ENCODE measurements at places on chromosomes 12 and 14.
A peak's percentile ranks its signal among the peaks of the same experiment; 100 is the strongest.

DNA sequence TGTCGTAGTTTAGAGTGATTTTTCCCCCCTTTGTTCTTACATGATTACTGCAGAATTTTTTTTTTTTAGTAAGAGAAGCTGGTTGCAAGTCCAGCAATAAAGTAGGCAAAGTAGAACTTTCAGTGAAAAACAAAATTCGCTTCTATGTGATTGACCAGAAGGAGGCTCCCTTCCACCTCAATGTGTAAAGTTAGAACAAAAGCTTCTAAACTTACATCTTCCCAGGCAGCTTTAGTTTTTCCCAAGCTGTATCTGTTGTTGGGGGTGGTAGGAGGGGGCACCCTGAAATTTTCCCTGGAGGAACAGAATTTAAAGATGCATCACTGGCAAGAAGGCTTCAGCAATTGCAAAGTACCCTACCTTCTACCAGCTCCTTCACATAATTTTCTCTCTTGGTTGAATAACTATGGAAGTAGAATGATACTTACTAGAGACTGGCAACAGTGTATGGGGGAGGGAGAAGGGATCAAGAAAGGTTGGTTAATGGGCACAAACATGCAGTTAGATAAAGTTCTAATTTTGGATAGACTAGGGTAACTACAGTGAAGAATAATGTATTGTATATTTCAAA, 87.3 kb upstream of the E2F7 start:
- no peak for DNase-seq

GRCh38 chr12:53152390-53152789, 28.1 kb upstream of the ZNF740 start:
- DNase-seq = no peak

- DNase-seq = no peak
These were observed 1128.3 kb upstream of the FLRT2 start for GRCh38 chr14:84401631-84402030.

- DNase-seq = no peak
These were observed 72.0 kb downstream of the NUMB start for GRCh38 chr14:73386342-73386741.

DNA sequence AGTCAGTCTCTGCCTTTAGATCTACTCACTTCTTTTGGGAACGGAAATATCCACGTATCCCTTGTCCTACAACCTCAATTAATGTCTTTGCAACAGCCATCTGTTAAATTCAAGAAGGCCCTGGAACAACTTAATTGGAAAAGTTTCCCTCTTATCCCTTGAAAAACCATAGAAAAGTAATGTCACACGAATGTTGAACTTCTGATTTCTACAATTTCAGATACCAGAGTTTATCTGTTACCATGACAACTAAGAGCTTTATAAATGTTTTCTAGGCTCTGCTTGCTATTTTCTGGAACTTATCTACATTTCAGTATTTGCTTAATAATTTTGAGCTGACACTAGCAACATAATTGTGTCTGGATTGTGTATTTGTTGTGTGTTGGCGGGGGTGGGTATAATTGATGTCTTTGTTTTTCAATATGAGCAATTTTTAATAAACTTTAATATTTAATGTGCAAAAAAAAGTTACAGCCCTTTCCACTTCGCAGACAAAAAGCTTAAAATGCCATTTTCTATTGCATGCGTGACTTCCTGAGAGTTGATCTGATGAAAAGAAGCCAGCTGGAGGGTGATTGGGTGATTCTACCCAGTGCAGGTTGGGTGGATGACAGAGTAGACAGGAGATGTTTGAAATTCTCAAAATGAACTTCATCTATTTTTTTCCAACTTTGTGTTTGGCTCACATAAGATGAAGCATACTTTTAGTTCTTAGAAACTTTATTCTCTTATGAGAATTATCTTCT, 11.8 kb upstream of the EDDM3A start:
- no peak for DNase-seq

GRCh38 chr14:68661226-68662225, 131.3 kb downstream of the ZFP36L1 start:
- no peak for DNase-seq

GRCh38 chr14:77022236-77022852, 6.2 kb downstream of the IRF2BPL start:
- DNase-seq = no peak

GRCh38 chr14:64844969-64845536, 34.7 kb downstream of the SPTB start:
- DNase-seq = no peak

DNA sequence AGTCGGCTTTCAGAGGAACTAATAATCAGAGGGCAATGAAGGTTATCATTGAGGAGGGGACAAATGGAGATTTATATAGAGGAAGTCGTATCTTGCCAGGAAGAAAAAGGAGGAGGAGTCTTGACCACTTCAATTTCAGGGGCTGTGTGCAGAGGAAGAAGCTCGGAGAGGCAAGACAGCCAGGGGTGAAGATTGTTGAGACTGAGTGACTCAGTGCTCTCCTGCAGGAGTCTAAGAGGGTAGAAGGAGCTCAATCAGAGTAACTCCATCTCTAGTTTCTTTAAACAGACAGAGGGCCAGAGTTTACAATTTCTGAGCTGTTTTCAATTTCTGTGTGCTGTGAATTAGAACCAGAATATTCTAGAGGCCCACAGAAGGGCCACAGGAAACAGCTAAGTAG, 439.3 kb upstream of the PRICKLE1 start:
- no peak for DNase-seq

- no peak for DNase-seq
These were observed 10.7 kb downstream of the SCARB1 start for GRCh38 chr12:124852911-124853427.

- no peak for DNase-seq
These were observed 271.4 kb upstream of the DIO3 start for GRCh38 chr14:101289911-101290310.

DNA sequence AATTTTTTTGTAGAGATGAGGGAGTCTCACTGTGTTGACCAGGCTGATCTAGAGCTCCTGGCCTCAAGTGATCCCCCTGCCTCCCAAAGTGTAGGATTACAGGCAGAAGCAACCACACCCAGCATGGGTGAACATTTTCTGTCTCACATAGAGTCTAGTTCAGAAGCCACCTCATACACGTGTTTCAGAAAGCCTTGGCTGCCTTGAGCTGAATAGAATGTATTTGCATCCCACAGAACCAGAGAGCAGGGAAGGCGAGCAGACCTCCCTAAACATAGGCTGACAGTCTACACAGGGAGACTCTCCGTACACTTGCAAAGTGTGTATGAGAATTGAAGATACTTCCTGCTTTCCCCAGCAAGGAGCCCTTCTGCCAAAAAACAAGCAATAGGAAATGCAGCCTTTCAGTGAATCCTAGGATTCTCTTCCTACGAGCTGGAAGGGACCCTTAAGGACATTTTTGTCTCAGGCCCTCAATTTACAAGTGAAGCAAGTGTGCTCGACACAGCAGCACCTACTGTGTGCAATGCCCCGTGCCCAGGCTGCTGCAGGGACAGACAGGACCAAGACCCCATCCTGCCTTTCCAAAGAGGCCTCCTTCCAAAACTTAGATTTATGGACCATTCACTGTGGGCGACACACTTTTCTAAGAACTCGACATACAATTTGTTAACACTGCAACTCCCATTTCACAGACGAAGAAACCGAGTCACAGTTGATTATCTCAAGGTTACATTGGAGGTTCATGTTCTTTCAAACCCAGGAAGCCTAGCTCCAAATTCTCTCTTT, 11.2 kb downstream of the NUAK1 start:
- no peak for DNase-seq

DNA sequence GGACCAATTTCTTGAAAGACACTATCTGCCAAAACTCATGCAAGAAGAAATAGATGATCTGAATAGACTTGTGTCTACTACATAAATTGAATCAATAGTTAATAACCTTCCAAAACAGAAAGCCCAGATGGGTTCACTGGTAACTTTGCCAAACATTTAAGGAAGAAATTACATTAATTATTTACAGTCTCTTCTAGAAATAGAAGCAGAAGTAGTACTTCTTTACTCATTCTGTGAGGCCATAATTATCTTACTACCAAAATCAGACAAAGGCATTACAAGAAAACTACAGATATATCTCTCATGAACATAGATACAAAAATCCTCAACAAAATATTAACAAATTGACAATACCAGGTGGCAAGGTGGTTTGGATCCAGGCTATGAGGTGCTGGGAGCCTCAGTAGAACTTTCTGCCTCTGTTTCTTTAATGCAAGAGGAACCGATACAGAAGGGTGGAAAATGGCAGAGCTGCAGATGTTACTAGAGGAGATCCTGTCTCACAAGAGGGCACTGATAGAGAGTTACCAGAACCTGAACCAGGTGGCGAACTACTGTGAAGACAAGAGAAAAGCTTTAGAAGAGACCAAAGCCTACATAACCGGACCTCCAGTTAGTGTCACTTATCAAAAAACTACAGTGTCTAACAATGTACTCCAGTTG, 33.7 kb upstream of the KTN1 start:
- no peak for DNase-seq

- DNase-seq = no peak
These were observed 1.7 kb downstream of the CDKN1B start for GRCh38 chr12:12718853-12719252.

- DNase-seq = no peak
These were observed 24.0 kb downstream of the SYT1 start for GRCh38 chr12:78888568-78888967.

DNA sequence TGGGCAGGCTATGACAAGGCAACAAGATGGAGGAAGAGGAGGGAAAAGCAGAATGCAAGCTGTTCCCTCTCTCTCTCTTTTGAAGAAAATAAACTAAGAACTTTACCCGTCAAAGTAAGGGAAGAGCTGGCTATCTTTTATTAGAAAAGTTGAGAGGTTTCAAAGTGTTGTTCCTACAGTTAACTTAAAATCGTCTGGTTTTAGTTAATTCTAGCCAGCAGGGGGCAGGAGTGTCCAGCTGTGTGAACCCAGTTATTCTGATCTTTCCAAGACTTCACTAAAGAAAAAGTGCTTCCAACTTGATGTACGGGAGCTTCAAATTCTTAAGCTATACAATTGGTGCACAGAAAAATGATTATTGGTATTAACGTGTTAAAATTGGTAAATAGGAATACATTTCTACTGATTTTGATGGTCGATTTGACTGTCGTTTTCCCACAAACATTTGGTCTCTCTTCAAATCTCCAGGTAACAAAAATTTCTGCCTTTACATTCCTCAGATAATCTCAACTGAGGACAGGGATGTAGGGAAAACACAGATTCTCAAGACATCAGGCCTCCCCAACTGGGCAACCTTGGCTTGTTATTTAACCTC, 28.4 kb upstream of the MON2 start:
- peak; percentile 11 for DNase-seq

DNA sequence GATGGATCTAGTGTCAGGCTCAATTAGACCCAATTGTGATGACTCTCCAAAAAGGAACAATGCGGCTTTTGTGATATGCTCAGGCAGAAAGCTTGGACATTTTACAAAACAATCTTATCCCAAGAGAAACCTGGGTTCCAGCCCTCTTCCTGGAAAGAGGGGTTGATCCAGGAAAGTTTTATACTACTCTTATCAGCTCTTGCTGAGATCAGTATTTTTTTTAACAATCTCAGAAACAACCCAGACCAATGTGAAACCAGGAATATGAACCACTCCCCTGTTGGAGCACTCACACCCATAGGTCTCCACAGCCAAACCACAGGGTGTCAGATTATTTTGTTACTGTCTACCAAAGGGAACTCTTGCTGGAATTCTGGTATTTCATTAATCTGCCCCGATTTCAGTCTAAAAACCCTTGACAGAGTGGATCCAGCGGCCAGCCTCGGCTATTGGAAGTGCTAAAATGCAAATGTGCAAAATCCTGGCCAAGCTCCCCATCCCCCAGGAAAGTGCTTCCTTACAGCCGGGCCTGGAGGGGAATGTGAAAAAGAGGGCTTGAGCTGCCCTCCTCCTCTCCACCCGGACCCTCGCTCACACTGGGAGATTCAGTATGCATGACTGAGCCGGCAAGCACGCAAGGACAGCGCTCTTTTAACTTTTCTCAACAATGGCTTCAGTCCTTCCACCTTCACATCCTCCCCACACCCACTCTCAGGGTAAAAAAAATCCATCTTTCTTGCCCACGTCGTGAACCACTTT, 4.0 kb downstream of the FBXL14 start:
- no peak for DNase-seq

DNA sequence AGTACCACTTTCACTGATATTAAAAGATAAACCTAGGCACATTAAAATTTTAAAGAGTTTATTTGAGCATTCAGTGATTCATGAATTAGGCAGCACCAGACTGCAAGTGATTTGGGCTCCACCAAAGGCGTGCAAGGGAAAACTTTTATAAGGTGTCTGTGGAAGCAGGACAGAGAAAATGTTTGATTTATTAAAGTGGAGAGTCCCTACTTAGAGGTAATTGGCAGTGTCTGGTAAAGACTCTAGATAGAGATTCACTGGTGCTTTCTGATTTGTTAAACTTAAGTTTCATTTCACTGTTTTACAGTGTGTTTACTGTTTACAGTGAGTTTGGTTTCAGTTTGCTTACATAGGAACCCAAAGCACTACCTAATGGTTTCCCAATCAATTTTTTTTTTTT, 72.8 kb downstream of the ANKS1B start:
- DNase-seq = no peak

DNA sequence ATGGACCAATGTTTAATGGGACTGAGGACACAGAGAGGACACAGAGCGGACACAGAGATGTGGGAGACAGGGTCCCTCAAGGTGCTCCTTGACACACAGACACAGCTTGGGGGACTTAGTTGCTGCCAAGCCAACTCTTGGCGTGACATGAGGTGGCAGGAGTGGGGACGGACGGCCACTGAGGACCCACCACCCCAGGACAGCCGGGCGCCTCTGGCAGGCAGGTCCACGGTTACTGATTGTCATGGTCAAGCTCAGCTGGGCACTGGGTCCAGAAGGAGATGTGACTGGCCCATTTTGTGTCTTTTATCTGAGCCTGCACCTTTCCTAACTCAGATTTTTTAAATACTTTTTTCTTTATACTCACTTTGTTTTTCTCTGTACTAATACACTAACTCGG, 15.7 kb upstream of the PWP1 start:
- no peak for DNase-seq

DNA sequence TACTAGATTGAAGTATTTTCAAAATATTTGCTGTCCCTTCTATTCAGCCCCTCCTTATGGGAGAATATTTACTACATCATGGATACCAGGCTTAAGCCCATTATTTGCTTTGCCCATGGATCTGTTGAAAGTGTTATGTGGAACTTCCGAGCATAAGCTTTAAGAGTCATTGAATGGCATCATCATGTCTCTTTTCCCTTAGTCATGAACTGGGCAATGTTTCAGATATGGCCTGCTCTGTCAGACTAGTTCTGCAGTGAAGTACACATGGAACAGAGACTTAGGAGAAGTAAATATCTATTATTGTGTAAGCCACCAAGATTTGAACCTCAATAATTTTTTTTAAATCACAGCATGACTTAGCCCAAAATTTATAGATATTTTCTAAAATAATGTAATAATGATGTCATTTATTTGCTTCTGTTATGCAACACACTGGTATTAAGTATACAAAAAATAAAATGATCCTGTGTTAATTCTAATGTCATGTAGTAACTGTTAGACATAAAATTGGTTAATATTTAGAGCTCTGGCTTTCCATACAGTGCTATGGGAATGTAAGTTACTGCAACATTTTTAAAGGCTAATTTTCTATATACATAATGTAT, 1097.3 kb downstream of the SLC16A7 start:
- DNase-seq = no peak

- no peak for DNase-seq
These were observed 191.3 kb upstream of the AMIGO2 start for GRCh38 chr12:47270782-47271664.

Measured in stimulated activated CD8-positive, alpha-beta memory T cell treated with anti-CD3 and anti-CD28 coated beads, Interleukin-7, amount 100 ng/mL, for 48 hours (primary cell).